ENCODE measurements at places on chromosomes 3 and 15.

DNA sequence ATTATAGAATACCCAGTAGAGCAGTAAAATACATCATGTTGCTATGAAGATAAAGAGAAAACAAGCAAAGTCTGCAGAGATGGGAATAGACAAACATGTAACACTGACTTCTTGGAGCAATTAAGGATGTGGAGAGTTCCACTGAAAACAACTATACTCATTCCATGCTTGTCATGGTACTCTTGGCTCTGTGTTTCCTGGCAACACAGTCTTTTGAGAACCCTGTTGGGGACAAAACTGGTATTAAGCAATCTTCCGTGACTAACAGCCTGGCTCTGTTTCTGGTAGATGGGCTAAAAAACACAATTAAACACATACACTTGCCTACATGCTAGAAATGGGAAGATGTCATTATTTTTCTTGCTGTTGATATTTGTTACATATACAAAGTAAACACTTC lies 1212.3 kb upstream of the GBE1 start:
- no peak for DNase-seq

DNA sequence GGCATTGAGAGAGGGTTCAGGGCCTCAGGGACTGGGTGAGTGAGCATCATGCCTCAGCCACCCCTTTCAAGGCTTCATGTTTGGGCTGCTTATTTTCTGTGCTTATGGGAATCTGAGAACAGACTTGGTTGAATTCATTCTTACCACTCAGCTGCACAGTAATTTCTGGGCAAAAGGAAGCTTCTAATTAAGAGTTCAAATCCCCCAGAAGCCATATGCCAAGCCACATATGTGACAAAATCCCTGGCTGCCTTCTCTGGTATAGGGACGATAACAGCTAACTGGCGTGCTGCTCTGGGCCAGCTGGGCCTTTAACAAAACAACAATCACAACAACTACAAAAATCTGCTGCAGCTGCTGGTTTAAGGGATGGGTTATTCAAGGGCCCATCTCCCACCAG lies 181.0 kb upstream of the ANKRD28 start:
- no peak for DNase-seq

DNA sequence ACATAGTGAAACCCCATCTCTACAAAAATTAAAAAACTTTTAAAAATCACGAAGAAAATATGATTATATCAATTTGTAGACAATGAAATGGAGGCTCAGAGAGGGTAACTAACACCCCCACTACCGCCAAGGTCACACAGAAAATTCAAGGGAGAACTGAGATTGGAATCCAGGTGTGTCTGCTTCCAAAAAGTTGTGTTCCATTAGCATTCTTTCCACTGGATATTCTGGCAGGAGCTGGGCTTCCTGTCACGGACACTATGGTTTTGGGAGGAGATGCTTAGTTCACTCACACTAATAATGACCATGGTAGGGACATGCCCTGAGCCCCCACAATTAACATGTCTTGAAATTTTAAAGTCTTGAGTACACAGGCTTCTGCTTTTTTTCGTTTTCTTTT lies 28.8 kb downstream of the CTSH start:
- no peak for DNase-seq

DNA sequence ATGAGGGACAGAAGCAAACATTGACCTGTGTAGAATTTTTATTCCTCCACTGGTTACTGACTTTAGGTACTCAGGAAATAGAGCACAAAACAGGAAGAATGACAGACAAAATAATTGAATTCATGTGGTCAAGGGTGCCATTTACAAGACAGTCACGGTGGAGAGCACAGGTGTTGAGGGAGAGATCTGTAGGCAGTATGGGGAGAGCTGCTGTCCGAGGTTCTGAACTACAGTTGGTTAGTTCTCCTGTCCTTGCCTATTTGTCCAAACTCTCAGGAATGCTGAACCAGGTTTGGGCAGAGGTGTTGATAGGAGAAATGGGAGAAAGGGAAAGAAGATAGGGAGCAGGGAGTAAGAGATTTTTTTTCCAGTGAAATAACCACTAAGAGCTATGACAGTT lies 178.5 kb upstream of the ZBTB20 start:
- no peak for DNase-seq
